ENCODE measurements at places on chromosomes 11 and 22.

DNA sequence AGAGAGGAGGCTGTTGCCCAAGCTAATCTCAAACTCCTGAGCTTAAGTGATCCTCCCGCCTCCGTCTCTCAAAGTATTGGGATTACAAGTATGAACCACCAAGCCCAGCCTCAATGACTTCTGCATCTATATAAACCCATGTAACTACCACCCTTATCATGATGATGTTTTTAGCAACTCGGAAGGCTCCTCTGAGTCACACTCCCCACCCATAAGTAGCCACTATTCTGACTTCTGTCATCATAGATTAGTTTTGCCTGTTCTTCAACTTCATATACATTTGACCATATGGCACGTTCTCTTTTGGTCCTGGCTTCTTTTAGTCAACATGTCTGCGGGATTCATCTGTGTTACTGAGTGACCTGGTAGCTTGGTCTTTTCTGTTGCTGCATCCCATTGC, 6.4 kb upstream of the FOSL1 start:
- no peak for DNase-seq

- no peak for DNase-seq
Measured at GRCh38 chr11:70105755-70106571, 27.8 kb downstream of the ANO1 start.

- DNase-seq, result no peak
Measured at GRCh38 chr22:22038178-22038880, 55.7 kb upstream of the TOP3B start.

- no peak for DNase-seq
Measured at GRCh38 chr11:93216511-93217101, 18.8 kb upstream of the SLC36A4 start.

DNA sequence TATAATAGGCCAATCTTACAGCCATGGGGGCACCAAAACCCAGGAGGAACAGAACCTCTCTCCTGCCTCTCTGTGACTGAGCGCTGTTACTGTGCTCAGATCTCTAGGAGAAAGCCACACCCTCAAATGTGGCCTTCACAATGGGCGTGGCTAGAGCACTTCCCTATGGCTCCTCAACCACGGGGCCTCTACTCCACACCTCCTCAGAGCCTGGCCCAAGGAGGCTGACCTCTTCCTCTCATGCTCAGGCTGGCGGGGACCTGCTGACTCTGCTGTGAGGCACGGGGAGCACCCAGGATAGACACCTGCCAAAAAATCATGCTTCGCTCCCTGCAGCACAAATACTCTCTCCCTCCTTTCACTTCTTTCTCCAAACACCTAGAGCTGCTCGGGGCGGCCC, 41.0 kb downstream of the C11orf58 start:
- no peak for DNase-seq

DNA sequence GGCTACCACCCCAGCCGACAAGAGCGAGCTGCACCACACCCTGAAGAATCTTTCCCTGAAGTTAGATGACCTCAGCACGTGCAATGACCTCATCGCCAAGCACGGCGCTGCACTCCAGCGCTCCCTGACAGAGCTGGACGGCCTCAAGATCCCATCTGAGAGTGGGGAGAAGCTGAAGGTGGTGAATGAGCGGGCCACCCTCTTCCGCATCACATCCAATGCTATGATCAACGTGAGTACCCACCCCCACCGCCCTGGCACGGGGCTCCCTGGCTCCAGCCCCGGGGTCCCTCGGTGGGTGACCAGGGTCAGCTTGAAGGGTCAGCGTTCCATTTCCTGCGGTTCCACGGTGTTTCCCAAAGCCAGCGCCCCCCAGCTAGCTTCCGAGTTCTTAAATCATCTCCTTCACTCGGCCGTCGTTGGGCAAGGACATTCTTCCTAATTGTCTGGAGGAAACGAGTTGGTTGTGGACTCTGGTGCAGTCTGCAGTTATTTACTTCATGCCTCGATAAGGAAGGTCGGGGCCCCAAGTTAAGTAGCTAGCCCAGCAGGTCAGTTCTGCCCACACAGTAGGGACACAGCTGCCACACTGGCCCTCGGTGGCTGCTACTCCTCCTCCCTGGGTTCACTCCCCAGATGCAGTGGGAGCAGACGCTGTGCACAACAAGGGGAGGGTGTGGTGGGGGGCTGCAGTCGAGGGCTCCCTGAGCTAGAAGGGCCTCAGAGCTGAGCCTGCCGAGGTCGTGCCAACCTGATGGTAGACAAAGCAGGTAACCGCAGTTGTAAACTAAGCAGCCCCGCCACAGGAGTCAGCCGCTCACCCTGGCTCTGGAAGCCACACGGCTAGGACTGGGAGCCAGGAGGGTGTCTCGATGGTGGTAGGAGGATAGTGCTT, 97.9 kb downstream of the MORC2 start:
- DNase-seq, result no peak

GRCh38 chr22:29147331-29147899, 58.3 kb upstream of the EMID1 start:
- no peak for DNase-seq

- DNase-seq, result no peak
Measured at GRCh38 chr11:69691463-69691862, 12.4 kb downstream of the FGF19 start.

- no peak for DNase-seq
Measured at GRCh38 chr11:46485856-46486443, 94.4 kb upstream of the CHRM4 start.

GRCh38 chr11:2812371-2812991, 73.1 kb downstream of the CDKN1C start:
- no peak for DNase-seq

DNA sequence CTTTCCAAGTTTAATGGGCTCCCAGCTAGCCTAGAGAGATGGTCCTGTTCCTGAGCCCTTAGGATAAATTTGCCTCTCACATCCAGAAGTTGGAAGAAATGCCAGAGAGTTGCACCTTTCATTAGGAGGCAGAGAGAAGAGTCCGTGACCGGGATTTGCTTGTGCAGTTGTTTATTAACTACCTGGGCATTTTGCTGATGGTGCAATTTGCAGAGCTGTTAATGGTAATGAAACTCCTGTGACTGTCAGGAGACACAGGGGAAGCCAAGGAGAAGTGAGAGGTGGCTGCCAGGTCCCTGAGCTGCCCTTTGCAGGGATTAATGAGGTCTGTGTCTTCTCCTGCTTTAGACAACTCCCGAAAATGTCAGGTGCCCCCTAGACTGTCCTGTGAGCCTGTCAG, 69.1 kb upstream of the B3GAT1 start:
- no peak for DNase-seq

DNA sequence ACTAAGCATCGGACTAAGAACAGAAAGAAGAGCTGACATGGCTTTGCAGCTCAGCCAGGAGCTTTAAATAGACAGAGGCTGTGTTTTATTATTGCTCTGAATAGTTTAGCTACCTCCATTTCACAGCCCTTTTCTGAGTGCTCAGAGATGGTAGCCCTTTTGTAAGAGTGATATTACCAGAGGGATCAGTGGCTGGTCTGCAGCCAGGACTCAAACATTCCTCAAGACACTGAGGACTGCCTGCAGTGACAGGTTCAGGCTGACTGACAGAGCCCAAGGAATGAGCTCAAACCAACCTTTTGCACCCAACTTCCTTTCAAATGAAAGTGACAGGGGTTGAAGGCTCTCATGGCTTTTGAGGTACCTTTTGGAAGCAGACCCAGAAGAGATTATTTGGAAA, 189.0 kb downstream of the DDX10 start:
- DNase-seq, result no peak

- DNase-seq, result no peak
Measured at GRCh38 chr11:87871056-87871455, 304.2 kb downstream of the RAB38 start.

DNA sequence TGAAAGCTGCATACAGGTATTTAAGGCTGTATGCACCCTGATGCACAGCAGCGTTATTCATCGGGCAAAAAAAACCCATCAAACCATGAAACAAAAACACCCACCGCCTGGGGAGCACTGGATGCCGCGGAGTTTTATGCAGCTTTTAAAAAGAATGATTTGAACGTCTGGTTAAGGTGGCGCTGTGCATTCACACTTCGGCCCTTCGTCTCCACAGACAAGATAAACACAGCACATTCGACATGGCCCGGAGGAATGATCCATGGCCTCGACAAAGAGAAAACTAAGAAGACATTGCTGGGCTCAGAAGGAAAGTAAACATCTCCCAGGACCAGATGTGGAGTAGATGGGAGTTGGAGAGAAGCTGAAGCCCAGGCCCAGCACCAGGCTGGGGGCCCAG, 40.8 kb upstream of the GAL start:
- no peak for DNase-seq

DNA sequence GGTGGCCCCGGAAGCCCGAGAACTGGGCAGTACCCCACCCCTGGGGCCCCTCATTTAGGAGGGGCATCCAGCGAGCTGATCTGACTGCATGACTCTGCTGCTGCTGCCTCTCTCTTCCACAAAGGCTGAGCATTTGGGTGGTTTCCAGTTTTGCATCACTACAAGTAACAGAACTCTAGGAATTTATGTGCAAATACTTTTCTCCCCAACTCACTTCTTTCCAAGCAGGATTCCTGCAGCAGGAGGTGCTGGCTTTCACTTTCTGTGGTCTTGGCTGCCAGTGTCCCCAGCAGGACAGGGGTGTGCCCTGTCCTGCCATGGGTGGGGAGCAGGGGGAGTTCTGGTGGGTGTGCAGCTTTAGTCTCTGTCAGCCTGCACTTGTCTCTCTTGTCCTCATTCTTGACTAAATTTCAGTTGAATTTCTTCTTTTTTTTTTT, 21.2 kb downstream of the UPB1 start:
- DNase-seq, result no peak

GRCh38 chr11:115607621-115608221, 103.5 kb upstream of the CADM1 start:
- no peak for DNase-seq

All from GM12891 (cell line).